Amniotic stem cell (primary cell): ENCODE measurements at places on chromosomes 16 and 17.

GRCh38 chr16:49534901-49535610, 161.5 kb downstream of the C16orf78 start:
- DNase-seq = no peak

- DNase-seq = no peak
Measured at GRCh38 chr16:55357241-55357640, 33.2 kb downstream of the IRX6 start.

DNA sequence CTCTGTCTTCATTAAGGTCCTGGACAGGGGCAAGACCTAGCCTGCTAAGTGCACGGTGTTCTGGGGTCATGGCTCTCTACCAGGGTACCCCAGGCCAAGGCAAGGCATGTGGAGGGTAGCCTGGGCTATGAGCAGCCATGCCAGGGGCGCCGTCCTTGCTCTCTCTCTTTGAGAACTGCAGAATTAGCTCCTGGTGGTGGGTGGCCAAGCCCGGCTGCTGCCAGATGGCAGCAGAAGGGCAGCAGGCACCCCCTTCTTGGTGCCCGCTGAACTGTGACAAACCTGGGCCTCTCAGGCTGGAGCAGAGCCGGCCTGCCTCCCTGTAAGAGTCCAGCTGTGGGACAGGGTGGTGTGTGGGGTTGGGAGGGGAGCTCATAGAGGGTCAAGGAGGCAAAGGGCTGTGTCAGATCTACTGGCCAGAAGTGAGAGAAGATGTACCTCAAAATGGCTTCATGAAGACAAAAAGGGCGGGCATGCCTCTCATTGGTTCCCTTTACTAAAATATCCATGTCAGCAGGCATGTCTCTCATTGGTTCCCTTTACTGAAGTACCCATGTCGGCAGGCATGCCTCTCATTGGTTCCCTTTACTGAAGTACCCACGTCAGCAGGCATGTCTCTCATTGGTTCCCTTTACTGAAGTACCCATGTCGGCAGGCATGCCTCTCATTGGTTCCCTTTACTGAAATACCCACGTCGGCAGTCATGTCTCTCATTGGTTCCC, 81.7 kb upstream of the SDK2 start:
- DNase-seq = no peak

DNA sequence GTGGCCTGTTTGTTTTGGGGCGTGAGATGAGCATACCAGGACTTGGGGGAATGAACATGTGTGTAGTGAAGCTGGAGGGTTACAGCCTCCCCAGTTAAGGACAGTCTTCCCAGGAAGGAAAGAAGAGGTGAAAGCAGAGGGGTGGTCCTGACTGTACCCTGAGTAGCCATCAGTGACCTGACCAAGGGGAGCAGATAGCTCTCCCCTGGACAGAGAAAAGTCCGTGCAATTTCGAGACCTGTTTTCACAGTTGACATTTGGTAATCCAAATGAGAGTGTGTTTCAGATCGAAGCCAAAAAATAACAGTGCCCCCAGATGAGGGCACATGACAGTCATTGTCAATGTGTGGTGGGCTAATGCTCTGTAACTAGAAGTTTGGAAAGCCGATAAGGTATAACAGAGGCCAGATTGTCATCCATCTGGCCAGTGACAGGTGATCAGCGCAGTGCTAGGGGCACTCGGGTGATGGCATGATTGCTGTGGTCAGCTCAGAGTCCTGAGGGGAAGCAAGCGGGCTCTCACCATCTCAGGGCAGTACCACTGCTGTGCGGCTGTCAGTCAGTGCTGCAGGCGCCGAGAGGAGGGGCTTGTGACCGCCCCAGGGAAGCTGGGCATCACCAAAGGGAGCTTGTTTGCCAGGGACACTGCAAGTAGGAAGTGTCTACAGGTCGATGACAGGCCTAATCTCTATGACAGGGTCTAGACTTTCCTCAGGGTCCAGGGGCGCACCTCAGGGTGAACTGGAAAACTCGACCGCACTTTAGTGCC, 1.1 kb upstream of the NME2 start:
- DNase-seq = no peak

DNA sequence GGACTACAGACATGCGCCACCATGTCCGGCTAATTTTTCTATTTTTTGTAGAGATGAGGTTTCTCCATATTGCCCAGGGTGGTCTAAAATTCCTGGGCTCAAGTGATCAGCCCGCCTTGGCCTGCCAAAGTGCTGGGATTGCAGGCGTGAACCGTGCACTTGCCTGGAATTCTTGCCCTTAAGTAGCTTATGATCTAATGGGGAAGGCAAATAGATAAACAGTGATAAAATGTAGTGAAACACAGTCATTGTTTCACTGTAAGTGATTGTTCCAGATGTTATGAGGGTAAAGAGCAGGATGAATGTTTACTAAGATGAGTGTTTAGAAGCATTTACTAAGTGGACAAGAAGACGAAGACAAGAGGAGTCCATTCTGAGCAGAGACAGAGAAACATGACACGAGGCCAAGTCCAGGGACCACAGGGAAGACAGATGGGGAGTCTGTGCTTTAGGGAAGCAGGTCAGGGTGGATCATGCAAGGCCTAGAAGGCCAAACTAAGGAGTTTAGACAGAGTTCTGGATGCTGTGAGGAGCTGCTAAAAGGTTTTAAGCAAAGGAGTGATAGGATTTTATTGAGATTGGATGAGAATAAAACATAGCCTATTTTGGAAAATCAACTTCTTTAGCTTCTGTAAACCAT, 36.9 kb downstream of the YPEL2 start:
- DNase-seq = no peak

- no peak for DNase-seq
Measured at GRCh38 chr16:68433316-68433715, 15.0 kb downstream of the SMPD3 start.

DNA sequence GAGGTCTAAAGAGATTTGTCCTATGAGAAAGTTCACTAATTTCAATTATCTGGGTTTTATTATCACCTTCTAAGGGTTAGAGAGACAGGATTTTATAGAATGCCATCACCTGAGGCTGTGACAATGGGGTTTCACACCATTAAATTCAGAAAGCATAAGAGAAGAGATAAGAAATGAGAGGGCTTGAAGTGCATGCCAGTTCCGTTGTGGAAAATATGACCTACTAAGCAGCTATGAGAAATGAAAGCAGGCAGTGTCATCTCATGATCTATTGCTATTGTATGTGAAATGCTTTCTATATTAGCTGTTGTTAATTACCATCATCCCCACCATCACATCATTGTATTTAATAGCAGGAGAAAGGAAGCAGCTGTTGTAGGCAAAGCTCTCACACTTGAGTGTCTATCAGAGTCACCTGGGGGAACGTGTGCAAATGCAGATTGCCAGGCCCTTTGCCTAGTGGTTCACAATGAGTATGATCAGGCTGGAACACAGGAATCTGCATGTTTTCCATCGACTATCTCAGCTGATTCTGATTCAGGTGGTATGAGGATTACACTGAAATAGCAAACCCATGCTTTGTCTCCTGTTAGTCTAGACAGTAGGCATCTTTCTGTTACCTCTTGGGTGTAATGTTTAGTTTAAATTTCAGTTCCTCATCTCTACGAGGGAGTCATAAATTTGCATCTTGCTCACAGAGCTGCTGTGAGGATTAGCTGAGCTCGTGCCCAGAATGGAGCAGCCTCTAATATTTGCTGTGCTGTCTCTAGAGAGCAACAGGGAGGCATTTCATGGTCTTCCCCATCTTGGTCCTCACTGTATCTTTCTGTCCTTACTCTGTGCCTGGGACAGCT, 256.4 kb downstream of the CDH13 start:
- no peak for DNase-seq

- DNase-seq = no peak
Measured at GRCh38 chr16:56667581-56668571, at the start of gene MT1G. MT1G (minus strand) TSS chr16:56668065; CDS start chr16:56667993, 72 bp downstream.

DNA sequence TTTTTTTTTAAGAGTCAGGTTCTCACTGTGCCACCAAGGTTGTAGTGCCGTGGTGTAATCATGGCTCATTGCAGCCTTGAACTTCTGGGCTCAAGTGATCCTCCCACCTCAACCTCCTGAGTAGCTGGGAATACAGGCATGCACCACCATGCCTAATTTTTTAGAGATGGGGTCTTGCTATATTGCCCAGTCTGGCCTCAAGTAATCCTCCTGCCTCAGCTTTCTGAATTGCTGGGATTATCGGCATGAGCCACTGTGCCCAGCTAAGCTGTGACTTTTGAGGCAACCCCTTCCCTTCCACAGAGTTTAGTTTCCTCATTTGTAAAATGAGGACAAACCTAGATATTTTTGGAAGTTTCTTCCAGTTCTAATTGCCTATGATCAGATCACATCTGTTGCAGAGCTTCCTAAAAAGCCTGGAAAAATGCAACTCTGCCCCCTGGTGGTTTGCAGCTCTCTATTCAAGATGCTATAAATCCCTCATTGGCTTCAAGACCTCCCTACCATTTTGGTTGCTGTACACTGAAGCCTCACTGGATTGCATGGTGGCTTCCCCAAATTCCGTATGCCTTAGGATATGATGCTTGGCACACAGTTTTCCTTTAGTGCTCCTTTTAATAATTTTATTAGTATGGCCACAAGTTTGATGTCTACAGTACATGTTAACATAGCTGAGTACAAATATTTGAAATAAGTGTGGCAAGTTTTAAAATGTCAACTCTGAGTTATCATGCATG, 19.3 kb downstream of the GDE1 start:
- peak; percentile 22 for DNase-seq

GRCh38 chr16:10868596-10869469, 8.2 kb upstream of the CIITA start:
- no peak for DNase-seq

DNA sequence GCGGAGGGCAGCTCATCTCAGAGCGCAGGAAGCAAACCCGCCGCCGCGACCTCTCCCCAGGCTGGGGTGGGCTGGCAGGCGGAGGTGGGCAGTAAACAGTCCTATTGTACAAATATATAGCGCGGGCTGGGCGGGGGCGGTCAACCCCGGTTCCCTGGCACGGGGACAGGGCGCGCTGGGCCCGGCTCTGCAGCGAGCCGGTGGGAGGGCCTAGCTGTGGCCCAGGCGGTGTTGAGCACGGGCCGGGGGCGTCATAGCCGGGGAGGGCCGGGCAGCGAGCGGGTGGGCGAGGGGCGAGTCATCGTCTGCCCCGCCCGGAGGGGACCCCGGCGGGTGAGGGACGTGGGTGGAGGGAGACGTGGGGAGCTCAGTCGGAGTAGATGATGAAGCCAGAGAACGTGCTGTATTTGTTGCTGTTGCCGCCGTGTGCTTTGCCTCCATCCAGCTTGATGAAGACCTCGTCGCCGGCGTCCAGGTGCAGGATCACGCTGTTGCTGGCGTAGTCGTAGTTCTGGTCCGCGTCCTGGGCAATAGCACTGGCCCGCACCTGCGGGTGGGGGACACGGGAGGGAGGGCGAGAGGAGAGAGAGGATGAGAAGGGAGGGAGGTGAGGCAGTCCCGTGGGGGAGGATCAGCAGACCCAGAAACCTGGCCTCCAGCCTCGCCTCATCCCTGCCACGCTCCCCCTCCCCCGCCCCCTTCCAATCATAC, 8.1 kb downstream of the C1QL1 start:
- DNase-seq = no peak

GRCh38 chr17:77610518-77610893, 348.0 kb upstream of the TNRC6C start:
- no peak for DNase-seq

DNA sequence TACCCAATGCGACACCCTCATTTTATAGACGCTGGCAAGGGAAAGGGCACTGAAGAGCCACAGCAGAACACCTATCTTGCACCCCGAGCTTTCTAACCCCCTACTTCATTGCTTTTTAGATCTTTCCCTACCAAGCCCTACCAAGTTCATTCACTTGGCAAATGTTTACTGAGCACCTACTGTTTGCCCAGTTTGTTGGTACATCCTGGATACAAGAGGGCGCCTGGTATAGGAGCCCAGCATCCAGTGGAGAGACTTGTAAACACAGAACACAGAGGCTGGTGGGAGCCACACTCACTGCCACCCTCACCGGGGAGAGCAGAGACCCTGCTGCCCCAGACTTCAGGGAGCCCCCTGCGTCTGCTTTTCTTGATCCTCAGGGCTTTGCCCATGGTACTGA, 112.6 kb downstream of the GNAO1 start:
- DNase-seq = no peak

GRCh38 chr17:79799174-79799537, 2.3 kb upstream of the CBX8 start:
- DNase-seq = no peak

GRCh38 chr16:4692460-4693295, 684 bp upstream of the NUDT16L1 start:
- no peak for DNase-seq

DNA sequence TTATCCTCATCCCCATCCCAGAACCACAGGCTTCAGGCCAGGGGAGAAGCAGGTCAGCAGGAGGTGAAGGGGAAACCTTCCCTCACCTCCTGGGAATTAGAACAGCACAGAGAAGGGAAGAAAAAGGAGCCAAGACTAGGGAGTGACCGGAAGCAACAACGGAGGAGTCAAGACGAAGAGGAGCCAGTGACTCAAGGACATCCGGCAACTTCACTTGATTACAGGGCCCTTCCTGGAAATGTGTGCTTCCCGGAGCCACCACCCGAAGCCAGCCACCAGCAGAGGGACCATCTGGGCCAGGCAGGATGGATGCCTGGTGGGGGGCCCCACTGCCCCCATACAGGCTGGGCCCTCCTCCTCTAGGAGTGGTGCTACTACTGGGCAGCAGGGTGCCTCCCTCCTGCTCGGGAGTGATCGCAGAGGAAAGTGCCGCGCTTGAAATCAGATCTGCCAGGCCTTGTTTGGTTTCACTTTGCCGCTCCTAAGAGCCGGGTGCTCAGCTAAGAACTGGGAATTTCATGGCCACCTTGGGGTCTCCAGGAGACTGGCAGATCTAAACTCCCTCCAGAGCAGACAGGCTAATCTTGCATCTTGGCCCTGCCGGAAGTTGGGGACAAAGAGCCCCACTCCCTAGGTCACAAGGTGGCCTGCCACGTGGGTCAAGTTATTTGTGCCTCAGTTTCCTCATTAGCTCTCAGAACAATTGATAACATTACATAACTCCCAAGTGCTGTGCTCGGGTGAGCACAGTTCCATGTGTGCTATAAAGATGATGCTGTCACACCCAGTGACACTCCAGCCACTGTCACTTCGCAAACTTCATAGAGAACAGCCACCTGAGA, 6.6 kb downstream of the CDC42EP4 start:
- DNase-seq = peak; percentile 84

- no peak for DNase-seq
Measured at GRCh38 chr17:51443646-51444045, 183.3 kb downstream of the UTP18 start.

- no peak for DNase-seq
Measured at GRCh38 chr17:2481760-2482159, 29.9 kb downstream of the METTL16 start.

DNA sequence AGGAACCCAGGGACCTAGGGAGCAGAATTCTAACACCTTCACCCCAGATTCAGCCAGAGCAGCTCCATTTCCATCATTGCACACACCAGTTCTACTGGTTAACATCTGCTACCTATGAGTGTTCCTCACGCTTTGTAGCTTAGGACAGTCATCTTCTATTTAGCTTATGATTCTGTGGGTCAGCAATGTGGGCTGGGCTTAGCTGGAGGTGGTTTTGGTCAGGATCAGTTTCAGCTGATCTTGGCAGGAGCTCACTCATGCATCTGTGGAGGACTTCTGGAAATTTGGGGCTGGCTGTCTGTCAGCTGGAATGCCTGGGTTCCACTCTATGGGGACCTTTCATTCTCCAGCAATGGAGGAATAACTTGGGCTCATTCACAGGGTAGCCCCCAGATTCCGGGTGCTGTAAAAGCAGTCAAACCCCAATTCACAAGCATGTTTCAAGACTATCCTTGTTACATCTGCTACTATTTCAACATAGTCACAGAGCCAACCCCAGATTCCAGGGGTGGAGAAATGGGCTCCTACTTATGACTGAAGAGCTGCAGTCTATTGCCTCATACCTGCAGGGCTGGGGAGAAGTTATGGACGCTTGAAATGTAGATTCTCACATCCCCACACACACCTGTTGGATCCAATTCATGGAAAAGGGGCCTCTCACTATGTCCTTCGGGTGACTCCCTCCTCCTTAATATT, 3.4 kb upstream of the HP start:
- DNase-seq = no peak
